Stimulated activated CD8-positive, alpha-beta memory T cell treated with anti-CD3 and anti-CD28 coated beads, Interleukin-15, amount 100 ng/mL, for 24 hours (primary cell): ENCODE measurements at places on chromosomes 16 and 17.

- no peak for DNase-seq
Observed at GRCh38 chr16:30926937-30927788, 3.8 kb downstream of the FBXL19 start.

DNA sequence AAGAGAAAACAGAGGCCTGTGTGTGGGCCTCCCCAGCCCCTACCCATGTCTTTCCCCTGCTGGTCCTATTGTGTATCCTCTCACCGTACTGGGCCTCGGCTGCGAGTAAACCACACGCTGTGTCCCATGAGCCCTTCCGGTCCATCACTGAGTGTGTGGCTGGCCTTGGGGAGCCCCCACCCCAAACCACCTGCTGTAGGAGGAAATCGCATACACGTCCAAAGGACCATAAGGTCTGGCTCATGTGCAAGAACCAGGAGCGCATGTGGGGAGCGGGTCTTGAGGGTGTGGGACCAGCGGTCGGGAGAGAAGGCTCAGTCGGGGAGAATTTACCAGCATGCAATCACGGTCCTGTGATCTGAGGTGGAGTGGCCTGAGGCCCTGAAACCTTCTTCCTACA lies 38.4 kb upstream of the DNAH17 start:
- DNase-seq: no peak

GRCh38 chr17:43456661-43457361 lies 27.0 kb upstream of the DHX8 start:
- no peak for DNase-seq

GRCh38 chr17:61426482-61427304 lies 25.5 kb upstream of the TBX4 start:
- DNase-seq: no peak

DNA sequence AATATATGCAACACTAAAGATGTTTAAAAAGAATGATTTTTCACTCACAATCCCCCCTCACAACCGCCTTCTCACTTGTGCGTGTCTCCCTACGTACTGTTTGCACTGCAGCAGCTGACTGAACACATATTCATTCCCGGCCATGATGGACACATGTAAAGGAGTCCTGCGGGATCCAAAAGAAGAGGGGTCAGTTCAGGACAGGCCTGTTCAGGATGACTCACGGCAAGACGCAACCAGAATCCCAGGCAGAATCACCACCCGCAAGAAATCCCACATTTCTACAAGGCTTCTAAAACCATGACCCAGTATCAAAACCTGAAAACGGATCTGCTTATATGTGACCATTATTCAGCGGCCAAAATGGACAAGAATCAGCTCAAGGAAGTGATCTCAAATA lies 52.3 kb downstream of the CYB5D2 start:
- no peak for DNase-seq

DNA sequence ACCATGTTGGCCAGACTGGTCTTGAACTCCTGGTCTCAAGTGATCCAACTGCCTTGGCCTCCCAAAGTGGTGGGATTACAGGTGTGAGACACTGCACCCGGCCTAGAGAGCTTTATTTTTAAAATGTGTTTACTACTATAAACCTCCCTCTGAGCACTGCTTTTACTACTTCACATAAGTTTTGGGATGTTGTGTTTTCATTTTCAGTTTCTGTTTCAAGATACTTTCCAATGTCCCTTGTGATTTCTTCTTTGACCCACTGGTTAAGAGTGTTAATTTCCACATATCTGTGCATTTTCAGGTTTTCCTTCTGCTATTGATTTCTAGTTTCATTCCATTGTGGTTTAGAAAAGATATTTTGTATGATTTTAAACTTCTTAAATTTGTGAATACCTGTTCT lies 74.4 kb downstream of the NETO2 start:
- DNase-seq: no peak

- DNase-seq: no peak
Observed at GRCh38 chr17:77214743-77215142, 74.0 kb downstream of the SEC14L1 start.

DNA sequence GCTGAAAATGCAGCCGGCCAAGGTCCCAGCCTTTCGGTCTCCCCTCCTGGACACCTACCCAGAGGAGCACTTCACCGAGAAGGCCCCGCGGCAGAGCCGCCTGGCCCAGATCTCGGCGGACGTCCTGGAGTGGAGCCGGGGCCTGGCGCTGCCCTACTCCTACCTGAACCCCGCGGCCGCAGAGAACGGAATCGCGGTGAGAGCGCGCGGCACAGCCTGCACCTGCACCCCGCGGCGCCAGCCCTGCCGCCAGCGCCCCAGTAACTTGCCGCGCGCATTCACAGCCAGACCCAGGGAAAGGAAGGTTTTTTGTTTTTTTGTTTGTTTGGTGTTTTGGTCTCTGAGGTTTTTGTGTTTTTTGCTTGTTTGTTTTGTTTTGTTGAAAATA lies 15.2 kb downstream of the ALOX12B start:
- DNase-seq: no peak

GRCh38 chr17:38654411-38655398 lies 20.1 kb downstream of the EPOP start:
- DNase-seq: no peak

DNA sequence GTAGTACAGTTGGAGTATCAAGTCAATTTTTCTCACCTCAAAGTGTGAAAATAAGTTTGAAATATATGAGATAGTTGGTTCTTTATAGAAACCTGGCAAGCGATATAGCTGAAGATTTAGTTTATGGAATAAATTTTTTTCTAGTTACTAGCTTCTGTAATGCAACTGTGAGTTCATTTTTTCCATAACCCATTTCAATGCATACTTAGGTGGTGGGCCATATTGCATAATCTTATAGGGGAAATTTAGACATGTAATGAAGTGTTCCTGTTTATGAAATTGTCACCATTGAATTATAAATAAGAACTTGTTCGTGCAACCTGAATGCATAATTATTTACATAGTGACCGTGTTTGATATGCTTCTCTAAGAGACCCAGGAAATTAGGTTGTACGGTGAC lies 9.0 kb downstream of the MOSMO start:
- DNase-seq: no peak

- no peak for DNase-seq
Observed at GRCh38 chr17:4897198-4897687, 2.1 kb upstream of the C17orf107 start.

DNA sequence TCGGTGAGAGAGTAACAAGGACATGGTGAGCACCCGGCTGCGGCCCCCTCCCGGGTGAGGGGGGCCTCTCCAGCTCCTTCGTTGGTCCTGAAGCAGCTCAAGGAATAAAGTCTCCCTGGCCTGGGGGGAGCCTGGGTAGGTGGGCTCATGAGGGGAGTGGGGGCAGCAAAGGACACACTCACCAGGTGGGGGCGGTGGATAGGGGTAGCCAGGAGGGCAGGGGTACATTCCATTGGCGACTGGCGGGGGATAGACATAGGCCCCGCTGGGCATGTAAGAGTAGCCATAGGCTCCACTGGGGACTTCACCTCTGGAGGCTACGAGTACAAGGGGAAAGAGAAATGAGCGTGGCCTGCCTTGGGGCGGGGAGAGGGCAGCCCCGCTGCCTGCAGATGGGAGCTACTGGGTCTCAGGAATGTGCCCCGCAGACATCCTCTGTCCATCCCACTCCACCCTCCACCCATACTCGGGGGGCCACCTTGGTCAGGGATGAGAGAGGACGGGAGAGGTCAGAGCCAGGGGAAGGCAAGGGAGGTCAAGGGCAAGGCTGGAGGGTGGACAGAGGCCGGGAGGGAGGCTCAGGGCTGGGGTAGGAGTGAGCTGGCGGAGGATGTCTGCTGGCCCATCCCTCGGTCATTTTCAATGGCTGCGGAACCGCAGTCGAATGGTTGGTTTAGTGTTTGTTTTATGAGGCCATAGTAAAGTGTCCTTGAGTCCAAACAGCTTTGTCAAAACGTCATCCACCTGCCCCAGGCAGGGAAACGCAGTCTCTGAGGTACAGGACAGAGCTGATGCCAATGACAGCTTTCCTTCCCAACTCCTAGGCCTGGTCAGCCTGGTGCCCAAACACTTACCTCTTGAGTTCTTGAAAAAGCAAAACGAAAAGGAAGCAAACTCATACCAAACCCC lies 3.7 kb upstream of the UNC13D start:
- DNase-seq: no peak

DNA sequence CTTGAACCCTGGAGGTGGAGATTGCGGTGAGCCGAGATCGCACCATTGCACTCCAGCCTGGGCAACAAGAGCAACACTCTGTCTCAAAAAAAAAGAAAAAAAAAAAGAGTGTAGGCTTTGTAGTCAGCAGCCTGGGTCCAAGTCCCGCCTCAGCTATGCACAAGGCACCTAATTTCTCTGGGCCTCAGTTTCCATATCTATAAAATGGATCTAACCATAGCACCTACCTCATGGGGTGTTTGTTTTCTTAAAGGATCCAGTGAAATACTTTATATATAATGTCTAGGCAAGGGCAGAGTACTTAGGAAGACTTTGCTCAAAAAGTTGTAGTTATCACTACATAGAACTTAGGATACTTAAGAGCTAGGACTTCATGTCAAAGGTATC lies 45.4 kb upstream of the NFAT5 start:
- DNase-seq: no peak

GRCh38 chr17:83192161-83192788 lies 112.9 kb downstream of the METRNL start:
- no peak for DNase-seq

GRCh38 chr17:29390851-29391631 lies 878 bp downstream of the TAOK1 start:
- DNase-seq: no peak

GRCh38 chr17:38577244-38577643 lies 28.5 kb downstream of the SRCIN1 start:
- no peak for DNase-seq

- no peak for DNase-seq
Observed at GRCh38 chr17:79616801-79617200, 6.0 kb upstream of the RBFOX3 start.

- DNase-seq: no peak
Observed at GRCh38 chr16:66649636-66650205, 45.2 kb downstream of the CMTM3 start.

DNA sequence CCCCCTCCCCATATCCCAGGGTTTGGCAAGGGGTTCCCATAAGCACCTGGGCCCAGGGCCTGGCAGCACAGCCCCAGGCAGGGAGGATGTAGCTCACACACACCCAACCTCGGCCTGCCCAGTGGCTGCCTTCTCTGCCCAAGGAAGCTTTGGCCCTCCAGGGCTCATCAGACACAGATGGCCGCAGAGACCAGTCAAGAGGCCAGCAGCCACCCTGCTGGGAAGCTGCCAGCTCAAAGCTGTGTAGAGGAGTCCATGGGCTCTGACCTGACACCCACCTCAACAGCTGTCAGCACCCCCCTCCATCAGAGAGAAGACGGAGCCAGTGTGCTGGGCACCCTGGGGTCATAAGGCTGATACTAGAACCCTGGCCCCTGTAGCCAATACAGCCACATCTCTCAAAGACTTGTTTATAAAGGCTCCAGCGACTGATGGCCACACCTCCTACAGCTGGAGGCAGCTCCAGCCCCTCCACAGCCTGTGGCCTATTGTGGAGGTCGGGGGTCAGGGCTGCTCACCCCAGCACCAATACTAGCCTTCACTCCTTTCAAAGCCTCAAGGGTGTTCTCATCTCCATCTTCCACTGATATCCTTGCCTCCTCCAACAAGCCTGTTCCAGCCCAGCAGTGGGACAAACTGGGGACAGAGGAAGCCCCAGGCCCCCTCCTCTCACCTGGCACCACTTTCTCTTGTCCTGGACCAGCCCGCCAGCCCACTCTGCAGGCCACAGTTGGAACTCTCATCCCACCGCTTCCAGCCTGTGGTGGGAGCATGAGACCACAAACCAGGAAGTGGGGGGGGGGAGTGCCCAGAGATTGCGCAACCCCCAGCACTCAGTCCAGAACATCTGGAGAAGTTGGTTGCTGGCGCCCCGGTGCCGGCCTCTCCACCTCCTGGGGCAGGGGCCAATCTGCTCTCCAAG lies 2.2 kb upstream of the MPG start:
- no peak for DNase-seq

GRCh38 chr17:30290696-30291542 lies 825 bp downstream of the BLMH start:
- peak; percentile 8 for DNase-seq

DNA sequence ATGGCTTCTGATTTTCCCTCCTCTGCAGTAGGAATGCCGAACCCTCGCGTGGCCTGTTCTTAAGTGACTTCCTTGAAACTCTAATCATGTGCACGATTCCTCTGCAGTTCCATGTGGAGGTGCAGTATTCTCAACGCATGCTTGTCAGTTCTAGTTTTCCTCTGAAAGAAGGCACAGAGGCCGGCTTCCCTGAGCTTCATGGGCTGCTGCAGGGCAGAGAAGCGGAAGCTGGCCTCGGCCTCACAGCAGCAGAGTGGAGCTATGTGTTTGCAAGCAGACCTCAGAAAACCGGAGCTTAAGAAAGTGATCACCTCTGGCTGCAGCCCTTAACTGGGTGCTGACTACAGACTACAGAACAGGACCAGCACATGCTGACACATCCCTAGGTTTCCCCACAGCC lies 500.7 kb downstream of the GRIN2A start:
- no peak for DNase-seq

GRCh38 chr17:3852561-3852960 lies 6.5 kb upstream of the NCBP3 start:
- DNase-seq: no peak
